ENCODE measurements at places on chromosomes 5 and 9.

- DNase-seq, result no peak
Measured at GRCh38 chr9:110809038-110809595, 140.5 kb downstream of the MUSK start.

DNA sequence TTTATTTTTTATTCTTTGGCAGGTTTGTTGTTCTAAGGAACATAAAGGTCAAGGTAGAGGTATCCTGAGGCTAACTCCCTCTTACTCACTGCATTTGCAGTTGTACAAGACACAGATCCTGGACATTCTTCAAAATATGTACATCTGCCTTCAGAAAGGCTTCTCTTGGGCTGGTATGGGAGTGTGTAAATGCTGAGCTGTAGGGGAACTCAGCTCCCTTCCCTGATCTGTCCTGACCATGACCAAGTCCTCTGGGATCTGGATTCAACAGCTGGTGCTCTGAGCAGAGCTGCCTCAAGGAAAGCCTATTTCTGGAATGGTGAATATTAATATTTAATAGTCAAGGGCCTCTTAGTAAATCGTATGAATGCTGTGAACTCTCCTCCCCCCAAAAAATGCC lies 117.4 kb downstream of the PRKACG start:
- DNase-seq, result no peak

- DNase-seq, result no peak
Measured at GRCh38 chr9:38671372-38671731, 48.6 kb downstream of the FAM240B start.

DNA sequence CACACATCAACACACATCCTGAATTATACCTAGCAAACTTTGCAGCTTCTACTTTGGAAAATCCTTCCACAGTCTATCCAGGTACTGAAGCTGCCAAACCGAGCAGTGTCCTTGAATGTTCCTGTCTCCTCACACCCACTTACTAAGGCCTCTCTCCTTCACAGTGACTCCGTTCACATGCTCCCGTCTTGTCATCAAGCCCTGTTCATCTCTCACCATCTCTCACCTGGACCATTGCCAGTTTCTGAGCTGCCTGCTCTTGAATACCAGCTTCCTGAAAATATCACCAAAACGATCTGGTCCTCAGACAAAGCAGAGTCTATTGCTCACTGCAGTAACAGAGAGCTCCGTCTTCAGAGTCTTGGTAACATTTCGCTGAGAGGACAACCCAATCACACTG lies 57.4 kb downstream of the GCNT1 start:
- no peak for DNase-seq

- no peak for DNase-seq
Measured at GRCh38 chr5:140973550-140973949, 7.3 kb downstream of the PCDHAC2 start.

- DNase-seq, result no peak
Measured at GRCh38 chr5:72507907-72508238, 663 bp upstream of the ZNF366 start.

DNA sequence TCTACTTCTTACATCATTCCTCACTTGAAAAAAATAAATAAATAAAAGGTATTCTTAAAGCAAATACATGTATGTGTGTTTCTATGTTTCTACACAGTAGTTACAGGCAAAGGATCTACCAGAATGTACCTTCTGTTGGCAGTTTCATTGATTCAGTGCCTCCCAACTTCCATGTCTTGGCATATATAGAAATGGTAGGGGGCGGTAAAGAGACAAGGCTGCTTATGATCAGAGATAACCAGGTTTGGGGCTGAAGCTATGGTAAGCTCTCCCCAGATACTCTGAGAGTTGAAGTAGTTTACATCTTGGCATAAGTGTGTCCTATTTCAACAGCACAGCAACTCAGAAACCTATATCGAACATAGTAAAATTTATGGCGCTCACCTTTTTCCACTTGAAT lies 1075.4 kb upstream of the C9orf72 start:
- DNase-seq, result no peak

DNA sequence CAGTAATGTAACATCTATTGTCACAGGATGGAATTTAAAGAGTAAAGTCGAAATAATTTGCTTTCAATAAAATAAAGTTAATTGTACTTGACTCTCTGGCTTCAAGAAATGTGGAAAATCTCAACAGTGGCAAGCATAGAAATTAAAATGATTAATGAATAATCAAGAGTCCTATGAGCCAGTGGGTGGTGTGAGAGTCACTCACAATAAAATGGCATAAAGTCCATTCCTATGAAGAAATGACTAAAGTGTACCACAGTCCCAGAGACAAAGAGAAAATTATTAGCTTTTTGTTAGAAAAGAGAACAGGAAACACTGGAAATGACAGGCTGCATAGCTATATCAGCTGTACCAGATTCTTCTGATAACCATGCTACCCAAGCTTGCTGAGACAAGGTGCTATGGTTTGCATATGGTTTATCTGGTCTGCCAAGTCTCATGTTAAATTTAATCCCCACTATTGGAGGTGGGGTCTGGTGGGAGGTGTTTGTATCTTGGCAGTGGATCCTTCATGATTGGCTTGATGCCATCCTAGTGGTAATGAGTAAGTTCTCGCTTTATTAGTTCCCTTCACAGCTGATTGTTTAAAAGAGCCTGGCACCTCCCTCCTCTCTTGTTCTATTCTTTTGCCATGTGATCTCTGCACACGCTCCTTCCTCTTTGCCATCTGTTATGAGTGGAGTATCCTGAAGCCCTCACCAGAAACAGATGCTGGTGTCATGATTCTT lies 647.7 kb upstream of the ITGA1 start:
- DNase-seq, result no peak

DNA sequence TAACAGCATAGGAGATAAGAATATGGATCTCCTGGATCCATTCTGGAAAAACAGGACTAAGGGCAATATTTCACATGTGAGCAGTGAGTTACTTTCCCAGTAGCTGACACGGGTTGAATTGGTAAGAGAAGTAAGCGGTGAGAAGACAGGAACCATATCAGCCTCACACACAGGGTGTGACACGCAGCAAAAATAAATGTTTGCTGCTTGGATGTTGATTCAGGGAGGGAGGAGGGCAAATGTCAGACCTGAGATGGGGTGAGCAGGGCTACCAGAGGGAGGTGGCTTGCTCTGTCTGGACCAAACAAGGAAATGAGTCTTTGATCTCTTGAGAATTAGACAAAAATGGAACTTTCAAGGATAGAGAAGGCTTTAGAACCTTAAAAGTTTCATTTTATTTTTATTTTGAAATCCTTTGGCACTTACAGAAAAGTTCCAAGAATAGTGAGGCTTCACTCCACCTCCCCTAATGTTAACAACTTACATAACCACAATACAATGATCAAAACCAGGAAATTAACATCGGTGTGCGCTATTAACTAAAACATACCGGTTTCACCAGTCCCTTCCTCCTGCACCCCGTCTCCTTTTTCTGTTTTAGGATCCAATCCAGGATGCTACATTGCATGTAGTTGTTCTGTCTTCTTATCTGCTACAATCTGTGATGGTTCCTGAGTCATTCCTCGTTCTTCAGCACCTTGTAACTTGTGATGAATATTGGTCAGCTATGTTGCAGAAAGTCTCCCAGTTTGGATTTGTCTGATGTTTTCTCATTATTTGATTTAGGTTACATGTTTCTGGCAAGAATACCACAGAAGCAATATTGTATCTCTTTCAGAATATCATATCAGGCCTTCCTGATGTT lies 20.5 kb upstream of the ARHGEF28 start:
- no peak for DNase-seq

DNA sequence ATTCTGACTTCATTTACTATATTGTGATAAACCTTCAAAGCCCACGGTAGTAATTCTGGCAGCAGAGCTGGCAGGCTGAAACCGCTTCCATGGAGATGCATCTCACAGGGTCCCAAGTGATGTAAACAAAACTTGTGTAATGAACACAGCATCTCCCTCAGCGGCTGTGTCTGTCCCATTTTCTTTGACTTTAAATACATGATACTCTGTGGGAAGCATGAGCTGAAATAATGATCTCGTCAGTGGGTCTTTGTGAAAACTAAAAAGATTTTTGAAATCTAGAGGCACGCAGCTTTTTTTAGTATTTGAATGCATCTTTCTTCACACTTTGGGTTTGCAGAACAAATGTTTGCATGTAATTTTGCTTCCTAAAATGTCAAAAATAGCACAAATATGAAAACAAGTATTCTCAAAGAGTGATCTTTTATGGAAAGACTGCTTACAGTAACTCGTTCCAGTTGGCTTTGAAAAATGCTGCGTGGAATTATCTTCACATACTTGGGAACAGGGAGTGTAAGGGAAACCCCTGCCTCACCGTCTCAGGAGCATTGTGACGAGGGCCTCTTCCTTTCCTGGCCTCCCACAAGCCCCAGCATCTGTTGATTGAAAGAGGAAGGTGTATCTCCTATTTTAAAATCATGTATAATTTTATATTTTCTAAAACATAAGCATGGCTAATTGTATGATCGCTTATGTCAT lies 18.1 kb upstream of the LPCAT1 start:
- DNase-seq, result no peak

GRCh38 chr5:117414926-117415325 lies 840.3 kb upstream of the SEMA6A start:
- DNase-seq, result no peak

- DNase-seq, result no peak
Measured at GRCh38 chr5:55608595-55609349, 74.0 kb upstream of the PLPP1 start.

DNA sequence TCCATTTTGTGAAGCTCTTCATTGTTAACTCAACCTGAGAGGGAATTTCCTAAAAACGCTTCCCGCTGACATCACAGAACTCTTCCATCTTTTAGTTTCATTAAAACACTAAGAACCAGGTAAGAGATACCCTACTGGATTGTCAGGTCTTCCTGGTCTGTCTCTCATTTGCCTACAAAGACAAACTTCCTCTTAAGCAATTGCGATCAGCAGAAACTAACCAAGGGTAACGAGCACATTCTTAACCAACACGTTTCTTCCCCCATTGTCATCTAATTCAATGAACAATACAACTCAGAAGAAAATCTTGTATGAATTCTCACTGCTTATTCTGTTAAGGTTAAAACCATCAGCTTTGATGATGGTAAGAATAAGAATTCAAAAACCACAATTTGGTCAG lies 6.6 kb downstream of the FBXW11 start:
- DNase-seq, result no peak

- peak; percentile 27 for DNase-seq
Measured at GRCh38 chr5:14714706-14715105, 50.2 kb downstream of the OTULIN start.

DNA sequence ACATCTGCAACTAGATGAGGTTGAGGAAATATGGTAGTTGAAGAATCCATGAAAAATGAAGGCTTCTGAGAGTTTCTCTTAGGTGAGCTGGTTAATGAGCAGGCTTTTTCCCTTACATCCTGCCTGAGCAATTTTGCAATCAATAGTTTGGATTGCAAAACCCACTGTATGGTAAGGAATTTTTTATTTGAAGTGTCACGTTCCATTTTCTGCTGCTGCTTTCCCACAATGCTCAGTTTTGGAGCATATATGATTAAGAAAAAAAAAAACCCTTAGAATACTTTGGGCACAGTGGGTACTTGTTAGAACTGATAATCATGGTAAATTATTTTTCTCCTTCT lies 144.2 kb downstream of the PCSK1 start:
- no peak for DNase-seq

DNA sequence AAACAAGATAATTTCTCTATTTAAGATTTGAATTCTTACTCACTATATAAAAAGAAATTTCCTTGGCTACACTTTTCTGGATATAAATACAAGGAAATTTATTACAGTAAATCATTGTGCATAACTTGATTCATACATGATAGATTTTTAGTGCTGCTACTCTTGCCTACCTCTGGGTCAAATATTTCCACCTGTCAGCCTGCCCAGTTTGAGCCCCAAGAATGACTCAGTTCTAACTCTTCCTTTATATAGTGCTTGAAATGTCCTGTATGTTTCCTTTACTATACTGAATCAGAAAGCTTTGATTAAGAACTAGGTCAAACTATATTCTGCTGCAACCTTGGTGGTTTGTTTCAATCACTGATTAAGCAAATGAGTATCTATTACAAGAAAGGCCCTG lies 147.4 kb upstream of the FTMT start:
- no peak for DNase-seq

All from NCI-H187 (cell line).